ENCODE measurements at places on chromosomes 7 and 10.
A peak's percentile ranks its signal among the peaks of the same experiment; 100 is the strongest.

GRCh38 chr7:1937252-1937605 lies 267.2 kb downstream of the ELFN1 start:
- no peak for DNase-seq
- no peaks in the 10 kb centered on the region for H3K27me3 ChIP-seq
- no peaks in the 10 kb centered on the region for H3K4me1 ChIP-seq
- no peak overlapping the region for H3K4me3 ChIP-seq
- no peak overlapping the region for H3K27ac ChIP-seq

DNA sequence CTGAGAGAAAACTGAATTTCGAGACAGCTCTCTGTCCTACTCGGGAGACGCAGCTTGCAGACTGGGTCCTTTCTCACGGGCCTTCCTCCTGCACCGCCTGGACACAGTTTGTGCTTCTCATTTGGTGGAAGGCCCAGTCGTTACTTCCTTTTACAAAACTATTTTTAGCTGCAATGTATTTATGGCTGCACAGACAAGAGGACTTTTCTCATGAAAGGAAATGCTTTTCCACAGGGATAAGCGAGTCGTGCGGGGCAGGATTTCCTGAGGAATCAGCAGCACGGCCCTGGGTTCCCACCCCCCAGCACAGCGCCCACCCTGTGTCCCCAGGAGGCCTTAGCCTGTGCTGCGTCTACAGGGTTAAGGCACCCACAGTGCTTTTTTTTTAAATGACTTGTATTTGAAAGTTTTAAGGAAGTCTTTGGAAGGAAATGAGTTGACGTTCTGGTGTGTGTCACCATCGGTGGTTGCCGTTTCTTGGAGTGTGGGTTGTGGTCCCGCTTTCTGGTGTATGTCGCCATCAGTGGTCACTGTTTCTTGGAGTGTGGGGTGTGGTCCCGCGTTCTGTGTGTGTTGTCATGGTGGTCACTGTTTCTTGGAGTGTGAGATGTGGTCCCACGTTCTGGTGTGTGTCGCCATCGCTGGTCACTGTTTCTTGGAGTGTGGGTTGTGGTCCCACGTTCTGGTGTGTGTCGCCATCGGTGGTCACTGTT lies 50.9 kb downstream of the INPP5A start:
- H3K27me3 ChIP-seq, result no peaks in the 10 kb centered on the region
- H3K4me3 ChIP-seq, result no peak overlapping the region
- no peaks in the 10 kb centered on the region for H3K4me1 ChIP-seq
- no peaks in the 10 kb centered on the region for H3K36me3 ChIP-seq

- H3K36me3 ChIP-seq, result no peaks in the 10 kb centered on the region
- no peaks in the 10 kb centered on the region for H3K27me3 ChIP-seq
- H3K4me3 ChIP-seq, result no peak overlapping the region
These were observed 6.8 kb upstream of the ANKRD22 start for GRCh38 chr10:88858491-88858890.

- DNase-seq, result no peak
- no peaks in the 10 kb centered on the region for H3K36me3 ChIP-seq
- H3K4me3 ChIP-seq, result no peak overlapping the region
- H3K27ac ChIP-seq, result no peak overlapping the region
- H3K27me3 ChIP-seq, result no peaks in the 10 kb centered on the region
- H3K4me1 ChIP-seq, result peaks cover 4% of the 10 kb centered on the region
These were observed 438.8 kb upstream of the C7orf33 start for GRCh38 chr7:148151778-148152177.

DNA sequence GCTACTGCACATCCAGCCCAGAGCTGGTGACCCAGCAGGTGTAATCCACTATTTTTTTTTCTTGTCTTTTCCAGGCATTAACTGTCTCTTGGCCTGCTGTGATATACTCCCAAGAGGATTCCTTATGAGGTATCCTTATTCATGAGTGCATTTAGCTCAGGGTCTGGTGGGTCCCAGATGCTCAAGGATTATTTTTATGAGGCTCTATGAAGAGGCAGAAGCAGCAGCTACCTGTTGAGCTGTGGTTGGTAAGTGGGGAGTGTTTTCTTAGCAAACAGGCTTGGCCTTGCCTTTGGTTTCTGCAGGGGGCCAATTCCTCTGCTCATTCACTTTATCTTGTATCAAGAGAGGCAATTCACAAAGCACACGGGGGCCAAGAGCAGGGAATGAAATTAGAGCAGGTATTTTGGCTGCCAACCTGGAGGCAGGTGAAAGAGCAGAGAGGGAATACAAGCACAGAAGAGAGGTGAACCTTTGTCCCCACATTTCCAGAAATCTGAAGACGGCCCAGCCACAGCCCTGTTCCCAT lies 221.6 kb downstream of the TMEM178B start:
- DNase-seq, result no peak
- H3K4me1 ChIP-seq, result no peaks in the 10 kb centered on the region
- H3K27ac ChIP-seq, result no peak overlapping the region
- H3K36me3 ChIP-seq, result no peaks in the 10 kb centered on the region
- no peaks in the 10 kb centered on the region for H3K27me3 ChIP-seq

- H3K36me3 ChIP-seq, result no peaks in the 10 kb centered on the region
- peaks cover 13% of the 10 kb centered on the region for H3K27me3 ChIP-seq
- H3K4me3 ChIP-seq, result peak overlapping the region; percentile 41
These were observed 466.6 kb downstream of the XPNPEP1 start for GRCh38 chr10:109456566-109457301.

Data from uterus (tissue), 4 donors.